ENCODE measurements at places on chromosomes 7 and 10.

GRCh38 chr7:107201795-107202450, 33.1 kb downstream of the HBP1 start:
- DNase-seq: no peak

DNA sequence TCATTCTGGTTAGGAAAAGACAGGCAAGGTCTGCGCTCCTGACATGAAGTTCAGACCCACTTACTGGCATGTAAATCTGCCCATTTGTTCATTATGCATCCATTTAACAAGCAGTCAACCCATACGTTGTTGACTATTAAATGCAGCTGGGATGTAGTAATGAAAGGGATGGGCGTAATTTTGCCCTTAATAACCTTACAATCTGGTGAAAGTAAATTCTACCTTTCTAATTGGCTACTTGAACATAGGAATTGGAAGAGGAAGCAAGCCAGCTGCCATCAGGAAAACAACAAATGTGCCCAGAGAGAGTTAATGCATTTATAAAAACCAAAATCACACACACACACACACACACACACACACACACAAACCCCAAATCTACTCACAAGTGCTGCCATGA, 170.2 kb upstream of the PITRM1 start:
- no peak for DNase-seq

GRCh38 chr7:23918856-23919255, 208.8 kb downstream of the STK31 start:
- DNase-seq: no peak

DNA sequence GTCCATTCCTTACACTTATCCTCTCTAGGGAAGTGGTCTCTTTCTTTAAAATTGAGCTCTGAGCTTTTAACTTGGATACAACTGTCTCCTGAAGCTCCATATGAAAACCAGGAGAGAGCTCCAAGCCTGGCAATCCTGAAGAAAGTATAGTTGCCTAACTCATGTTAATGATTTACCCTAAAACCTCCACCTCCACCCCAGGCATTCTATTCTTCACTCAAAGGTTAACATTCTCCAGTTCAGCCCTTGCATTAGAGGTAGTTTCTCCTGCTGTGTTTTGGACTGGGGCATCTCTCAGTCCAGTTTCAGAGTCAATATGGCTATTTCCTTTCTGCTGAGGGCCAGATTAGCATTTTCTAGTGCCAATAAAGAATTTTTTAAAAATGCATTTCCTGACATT, 195.5 kb downstream of the SLC25A13 start:
- no peak for DNase-seq

GRCh38 chr7:108026647-108027046, 23.7 kb upstream of the LAMB1 start:
- DNase-seq: no peak

GRCh38 chr10:30080161-30080560, 20.8 kb upstream of the JCAD start:
- no peak for DNase-seq

DNA sequence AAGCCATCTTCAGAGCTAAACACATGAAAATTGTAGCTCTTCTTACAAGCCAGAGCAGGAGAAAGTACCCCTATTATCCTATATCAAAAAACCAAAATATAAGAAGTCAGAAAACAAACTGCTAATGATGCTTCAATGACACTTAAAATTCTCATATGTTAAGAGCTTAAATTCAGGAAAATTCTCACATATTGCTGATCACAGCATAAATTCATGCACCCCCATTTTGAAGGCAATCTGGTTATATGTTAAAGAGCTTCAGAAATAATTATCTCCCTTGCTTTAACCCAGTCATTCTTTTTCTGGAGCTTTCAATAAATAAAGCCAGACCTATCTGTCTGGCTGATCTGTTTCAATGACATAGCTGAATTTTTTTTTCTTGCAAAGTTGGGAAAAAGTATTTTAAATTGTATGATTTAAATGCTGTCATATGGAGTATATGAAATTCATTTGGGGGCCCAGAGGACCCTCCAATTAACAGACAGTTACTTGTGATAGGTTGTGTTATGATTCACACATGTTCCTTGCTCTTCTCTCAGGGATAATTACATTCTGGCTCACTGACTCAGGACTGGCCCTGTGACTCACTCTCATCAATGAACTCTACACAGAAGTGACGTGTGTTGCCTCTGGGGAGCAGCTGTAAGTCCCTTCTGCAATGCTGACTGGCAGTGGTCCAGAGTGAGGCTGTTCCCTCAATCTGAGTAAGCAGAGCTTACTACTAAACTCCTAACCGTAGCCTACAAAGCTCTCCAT, 85.2 kb downstream of the HGF start:
- DNase-seq: peak; percentile 99

- no peak for DNase-seq
Observed at GRCh38 chr10:17734432-17735080, 17.4 kb upstream of the TMEM236 start.

DNA sequence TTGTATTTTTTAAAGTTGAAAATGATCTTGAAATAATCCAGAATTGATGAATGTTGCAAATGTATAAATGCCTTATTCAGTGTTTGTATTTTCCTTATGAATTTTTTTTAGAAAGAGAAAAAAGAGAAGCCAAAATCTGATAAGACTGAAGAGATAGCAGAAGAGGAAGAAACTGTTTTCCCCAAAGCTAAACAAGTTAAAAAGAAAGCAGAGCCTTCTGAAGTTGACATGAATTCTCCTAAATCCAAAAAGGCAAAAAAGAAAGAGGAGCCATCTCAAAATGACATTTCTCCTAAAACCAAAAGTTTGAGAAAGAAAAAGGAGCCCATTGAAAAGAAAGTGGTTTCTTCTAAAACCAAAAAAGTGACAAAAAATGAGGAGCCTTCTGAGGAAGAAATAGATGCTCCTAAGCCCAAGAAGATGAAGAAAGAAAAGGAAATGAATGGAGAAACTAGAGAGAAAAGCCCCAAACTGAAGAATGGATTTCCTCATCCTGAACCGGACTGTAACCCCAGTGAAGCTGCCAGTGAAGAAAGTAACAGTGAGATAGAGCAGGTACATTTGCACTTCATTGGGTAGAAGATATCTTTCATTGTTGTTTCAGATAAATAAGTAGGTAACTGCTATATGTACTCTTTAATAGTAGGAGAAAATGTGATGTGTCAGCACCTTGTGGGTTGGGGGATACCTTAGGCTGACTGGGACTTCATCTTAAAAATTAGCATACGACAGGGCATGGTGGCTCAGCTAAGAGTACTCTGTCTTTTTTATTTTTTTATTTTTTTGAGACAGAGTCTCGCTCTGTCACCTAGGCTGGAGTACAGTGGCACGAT, 3.9 kb downstream of the DDX21 start:
- no peak for DNase-seq

GRCh38 chr10:72425133-72425532, 70.4 kb upstream of the DNAJB12 start:
- no peak for DNase-seq

All from epithelial cell of prostate (primary cell).